ENCODE measurements at places on chromosomes 7 and 10.

DNA sequence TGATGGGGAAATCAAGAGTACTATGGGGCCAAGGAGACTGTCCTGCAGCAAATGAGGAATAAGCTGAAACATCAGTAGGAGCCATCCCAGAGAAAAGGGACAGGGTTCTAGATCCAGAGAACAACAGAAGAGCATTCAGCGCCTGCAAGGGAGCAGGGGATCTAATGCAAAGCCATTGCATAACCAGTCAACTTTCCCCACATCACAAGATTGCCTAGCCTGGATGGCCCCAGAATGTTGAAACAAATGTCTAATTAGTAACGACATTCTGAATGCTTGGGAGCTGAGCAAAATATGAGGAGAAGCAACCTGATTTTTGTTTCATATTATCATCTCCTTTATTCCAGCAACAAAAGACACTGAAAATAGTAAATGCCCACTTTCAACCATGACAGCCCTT lies 2.7 kb upstream of the MPP7 start:
- no peak for DNase-seq

GRCh38 chr10:58797356-58797755 lies 284.7 kb downstream of the BICC1 start:
- DNase-seq, result no peak

GRCh38 chr10:68871731-68872342 lies 29.3 kb upstream of the DDX50 start:
- peak; percentile 93 for DNase-seq

DNA sequence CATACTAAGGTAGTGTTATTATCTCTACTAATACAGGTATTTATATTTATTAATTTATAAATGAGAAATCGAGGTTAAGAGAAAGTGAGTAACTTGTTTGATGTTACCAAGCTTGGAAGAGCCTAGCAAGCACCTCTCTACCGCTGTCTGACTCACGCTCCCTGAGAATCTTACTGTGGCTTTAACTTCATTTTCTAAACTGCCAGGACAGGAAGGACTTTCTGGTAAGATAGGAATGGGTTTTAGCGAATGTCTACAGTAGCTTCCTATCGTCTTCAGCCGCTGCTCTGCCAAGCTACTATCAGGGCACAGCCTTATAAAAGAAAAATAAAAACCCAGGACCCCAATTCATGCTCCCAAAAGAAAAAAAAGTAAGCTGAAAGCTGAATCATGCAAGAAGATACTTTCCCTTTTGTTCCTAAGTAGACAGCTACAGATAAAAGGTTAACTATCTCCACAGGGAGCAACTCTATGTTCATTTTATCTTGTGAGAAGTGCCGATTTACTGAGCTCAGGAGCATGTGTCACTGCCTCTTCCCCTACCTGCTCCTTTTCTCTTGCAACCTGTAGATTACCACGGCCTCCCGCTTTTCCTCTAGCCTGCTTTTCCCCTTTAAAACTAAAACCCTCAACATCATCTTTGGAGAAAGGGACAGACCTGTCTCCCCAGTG lies 60.2 kb downstream of the THNSL1 start:
- DNase-seq, result no peak

DNA sequence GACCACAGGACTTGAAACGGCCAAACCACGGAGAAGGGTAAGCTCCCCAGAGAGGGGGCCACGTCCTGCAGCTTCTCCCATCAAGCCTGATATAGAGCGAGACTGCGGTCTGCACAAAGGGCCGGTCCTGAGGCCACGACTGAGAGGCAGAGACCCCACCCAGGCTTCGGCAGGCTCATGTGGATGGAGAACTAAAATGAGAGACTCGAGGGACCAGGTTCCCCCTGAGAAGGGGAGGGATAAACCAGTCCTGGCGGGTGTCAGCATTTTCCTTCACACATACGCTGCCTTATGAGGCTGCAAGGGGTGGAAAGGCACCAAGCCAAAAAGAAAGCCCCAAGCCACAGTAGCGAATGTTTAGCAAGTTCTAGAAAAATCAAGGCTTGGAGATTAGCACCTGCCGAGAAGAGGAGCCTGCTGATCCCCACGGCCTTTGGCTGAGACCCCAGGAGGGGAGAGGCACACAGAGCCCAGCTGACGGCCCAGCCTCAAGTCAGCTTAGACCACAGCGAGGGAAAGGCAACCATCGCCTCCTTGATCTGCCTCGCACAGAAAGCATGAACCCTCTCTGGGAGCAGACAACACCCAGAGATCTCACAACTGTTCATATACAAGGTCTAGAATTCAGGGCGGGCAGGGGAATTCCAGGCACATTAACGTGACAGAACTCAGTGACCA lies 92.6 kb upstream of the RNF32 start:
- DNase-seq, result no peak
